ENCODE measurements at places on chromosomes 7 and 10.
A peak's percentile ranks its signal among the peaks of the same experiment; 100 is the strongest.

DNA sequence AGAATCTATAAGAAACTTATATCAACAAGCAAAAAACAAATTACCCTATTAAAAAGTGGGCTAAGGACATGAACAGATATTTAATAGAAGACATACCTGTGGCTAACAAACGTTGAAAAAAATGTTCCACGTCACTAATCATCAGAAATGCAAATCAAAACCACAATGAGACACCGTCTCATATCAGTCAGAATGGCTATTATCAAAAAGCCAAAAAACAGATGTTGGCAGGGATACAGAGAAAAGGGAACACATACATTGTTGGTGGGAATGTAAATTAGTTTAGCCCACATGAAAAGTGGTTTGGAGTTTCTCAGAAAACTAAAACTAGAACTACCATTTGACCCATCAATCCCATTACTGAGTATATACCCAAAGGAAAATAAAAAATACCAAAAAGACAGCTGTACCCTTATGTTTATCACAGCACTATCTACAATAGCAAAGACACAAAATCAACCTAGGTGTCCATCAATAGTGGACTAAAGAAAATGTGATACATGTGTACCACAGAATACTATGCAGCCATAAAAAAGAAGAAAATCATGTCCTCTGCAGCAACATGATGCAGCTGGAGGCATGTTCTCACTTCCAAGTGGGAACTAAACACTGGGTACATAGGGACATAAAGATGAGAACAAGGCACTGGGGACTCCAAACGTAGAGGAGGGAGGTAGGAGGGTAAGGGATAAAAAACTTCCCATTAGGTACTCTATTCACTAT is 83.8 kb upstream of the TMEM168 start:
- no peak for DNase-seq

DNA sequence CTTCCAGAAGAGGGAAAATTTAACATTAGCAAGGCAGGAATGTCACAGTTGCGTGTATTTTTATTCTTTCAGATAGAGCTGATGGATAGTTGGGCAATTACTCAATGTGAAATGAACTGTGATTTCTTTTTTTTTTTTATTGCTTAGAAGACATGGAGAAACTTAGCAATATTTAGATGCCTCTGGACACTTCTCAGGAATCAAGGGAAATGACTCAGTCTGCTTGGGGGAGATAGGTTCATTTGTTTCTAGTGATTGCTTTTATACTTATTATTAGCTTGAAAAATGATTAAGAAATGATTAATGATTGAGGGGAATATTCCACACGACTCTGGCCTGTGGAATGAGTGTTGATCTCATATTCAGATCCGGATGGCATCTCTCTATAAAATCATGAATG is 33.1 kb upstream of the TBX20 start:
- DNase-seq = no peak

DNA sequence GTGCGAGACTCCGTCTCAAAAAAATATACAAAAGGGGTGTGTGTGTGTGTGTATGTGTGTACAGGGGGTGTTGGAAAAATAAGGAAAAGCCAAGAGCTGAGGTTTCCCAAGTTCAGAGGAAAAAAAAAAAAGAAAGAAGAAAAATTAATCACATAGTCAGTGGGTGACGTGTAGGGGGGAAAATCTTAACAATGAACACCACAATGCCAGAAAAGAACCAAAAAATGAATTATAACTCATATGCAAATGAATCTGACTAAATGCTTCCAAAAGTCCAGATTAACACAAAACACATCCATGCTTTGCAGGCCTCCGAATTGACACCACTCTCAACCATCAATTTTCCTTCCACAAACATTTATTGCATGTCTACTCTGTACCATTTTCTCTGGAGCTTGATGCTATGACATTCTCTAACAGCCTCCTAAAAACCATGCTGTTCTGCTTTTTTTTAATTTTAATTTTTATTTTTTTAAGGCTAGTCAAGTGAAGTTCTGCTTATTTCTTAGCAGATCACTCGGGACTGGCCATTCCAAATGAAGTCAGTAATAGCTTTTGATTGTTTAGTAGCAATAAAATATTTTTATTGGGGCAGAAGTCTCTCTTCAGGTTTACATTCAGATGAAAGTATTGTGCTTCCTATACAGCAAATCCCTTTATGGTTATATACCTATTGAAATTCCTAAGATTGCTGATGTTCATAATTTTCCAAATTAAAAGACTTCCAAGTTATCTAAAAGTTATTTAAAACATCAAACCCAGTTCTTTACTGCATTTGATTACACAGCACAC is 133.8 kb downstream of the CNOT4 start:
- DNase-seq = no peak

DNA sequence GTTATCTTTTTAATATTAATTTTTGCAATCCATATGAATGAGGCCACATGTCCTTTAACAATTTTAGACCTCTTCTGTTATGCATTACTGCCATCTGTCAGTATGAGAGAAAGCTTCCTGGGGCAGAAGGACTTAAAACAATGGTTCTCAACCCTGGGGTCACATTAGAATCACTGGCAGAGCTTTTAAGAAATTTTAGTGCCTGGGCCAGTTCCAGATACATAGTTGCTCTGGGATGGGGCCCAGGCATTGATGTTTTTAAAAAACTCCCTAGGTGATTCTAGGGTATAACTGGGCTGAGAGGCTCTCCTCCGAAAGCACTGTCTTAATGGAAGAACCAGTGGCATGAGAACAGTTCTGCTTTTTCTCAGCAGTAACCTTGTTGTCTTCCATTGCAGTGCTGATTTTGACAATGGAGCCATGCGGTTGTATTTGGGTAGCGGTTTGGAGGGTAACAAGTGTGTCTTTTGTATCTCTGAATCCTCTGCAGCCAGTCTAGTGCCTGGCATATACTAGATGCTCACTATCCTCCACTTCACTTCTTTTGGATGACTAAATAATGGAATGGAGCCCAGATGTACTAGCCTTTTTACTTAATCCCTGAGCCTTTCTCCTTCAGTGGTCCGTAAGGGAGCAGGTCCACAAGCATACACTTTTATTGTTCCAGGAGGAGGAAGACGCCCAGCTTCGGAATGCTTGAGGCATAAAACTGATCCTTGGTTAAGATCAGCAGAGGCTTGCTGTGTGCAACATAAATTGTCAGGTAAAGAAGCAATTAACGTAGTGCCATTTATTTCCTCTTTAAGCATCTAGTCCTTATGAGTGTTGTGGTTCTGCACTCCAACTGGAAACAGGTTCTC is 227.1 kb downstream of the AUTS2 start:
- DNase-seq = no peak

GRCh38 chr10:61796785-61797184 is 104.7 kb upstream of the ARID5B start:
- no peak for DNase-seq

- DNase-seq = no peak
These were observed 59.4 kb downstream of the FANK1 start for GRCh38 chr10:125955766-125956165.

- no peak for DNase-seq
These were observed 2.1 kb upstream of the JMJD1C start for GRCh38 chr10:63467841-63468240.

DNA sequence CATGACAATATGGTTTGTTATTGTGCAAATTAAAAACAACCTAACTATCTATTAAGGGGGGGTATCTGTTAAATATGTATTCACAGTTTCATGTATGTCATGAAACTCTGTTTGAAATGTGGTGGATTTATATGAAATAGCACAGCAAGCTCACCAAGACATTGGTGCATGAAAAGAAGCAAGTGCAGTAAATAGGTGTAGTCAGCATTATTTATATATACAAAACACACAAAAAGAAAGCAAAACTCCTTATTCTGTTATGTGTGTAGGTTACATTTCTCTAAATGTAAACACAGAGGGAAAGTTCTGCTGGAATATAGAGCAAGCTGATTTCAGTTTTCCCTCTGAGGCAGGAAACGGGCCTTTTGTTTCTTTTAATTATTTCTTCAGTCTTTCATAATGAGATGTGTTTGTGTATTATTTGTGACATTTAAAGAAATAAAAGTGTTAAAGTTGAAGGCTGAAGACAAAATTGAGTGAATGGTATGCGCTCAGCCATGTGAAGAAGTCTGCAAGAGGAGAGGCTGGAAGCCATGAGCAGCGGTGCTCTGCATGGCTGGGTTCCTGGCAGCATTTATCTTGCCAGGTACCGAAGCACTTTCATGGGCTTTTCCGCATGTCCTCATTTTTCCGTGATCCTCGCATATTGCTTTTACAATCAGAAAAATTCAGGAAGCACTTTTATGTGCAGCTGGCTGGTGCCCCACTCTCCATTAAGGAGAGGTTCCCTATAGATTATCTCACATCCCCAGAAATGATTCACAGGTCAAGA is 38.5 kb downstream of the GRID1 start:
- no peak for DNase-seq

- DNase-seq = no peak
These were observed 56.8 kb downstream of the MPP7 start for GRCh38 chr10:28246023-28246422.

GRCh38 chr10:104334965-104335650 is 3.2 kb downstream of the ITPRIP start:
- DNase-seq = no peak

GRCh38 chr7:82534684-82535083 is 91.1 kb upstream of the CACNA2D1 start:
- DNase-seq = no peak

DNA sequence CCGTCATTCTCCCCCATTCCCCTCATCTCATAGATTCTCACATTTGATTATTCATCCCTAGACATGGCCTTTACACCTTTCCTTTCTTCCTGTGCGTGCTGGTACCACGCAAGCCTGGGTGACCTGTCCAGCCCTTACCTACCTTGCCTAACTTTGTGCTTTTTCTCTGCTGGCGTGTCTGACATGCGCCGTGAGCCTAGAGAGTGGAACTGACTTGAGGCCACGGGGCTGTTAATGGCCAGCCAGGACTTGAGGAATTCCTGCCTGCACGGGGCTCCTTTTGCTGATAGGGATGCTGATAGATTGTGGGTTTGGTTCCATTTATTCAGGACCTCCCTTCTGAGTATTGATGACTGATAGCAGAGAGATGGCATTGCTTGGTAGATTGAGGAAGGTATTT is 134.2 kb downstream of the DOCK1 start:
- no peak for DNase-seq

DNA sequence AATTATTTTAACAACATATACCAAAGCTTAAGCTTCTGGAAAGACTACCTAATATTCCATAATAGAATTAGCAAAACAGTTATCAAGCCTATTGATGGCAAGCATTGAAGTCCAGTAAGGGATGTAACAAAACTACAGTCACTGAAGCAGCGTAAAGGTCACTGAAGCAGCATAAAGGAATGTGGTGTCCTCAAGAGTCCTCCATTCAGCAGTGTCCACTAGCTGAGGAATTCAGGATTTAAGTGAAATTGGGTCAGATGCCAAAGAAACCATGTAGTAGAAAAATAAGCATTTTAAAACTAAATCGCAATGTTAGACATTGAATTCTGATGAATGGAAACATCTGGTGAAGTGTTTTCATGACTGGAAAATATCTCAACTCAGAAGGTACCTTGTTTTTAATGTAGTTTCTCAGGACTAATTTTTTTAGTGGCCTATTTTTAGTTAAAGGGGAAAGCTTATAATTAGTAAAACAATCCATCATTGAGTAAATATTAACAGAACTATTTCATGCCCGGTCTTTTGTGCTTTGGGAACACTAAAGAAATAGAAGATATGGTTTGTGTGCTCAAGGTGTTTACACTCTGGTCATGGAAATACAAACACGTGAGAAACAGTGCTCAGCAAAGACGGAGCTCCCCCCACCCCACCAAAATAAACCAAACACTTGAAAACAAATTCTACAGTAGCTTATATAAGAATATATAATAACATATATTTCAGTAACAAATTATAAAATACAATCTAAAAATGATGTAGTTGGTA is 121.4 kb downstream of the CDK14 start:
- no peak for DNase-seq

GRCh38 chr7:37186753-37187152 is 261.9 kb downstream of the ELMO1 start:
- DNase-seq = no peak

DNA sequence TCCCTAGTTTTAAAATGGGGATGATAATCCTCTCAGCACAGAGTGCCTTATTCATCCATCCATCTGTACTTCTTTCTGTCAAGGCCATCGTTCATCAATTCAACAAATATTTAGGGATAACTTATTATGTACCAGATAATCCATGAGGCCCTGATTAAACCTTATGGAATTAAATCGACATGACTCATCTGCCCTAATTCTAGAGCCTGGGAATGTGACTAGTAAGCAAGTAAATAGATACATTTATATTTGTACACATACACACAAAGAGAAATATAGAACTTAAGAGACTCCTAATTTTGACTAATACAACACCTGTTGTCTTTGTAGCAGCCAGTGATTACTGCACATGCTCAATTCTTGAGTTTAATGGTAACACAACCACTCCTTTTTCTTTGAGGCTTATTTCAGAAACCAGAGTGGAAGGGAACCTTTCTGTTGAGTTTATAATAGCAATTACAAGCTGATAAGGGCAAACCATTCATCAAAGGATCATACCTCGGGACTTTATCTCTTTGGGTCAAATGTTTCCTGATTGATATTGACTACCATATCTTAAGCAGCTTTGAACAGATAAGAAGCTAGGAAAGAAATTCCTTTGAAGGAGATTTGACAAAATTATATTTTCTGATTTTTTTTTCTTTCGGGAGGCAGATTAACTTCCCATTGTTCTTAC is 122.7 kb downstream of the ARID5B start:
- DNase-seq = no peak

GRCh38 chr10:72472306-72472705 is 117.6 kb upstream of the DNAJB12 start:
- DNase-seq = no peak

- DNase-seq = no peak
These were observed 1.6 kb downstream of the BAMBI start for GRCh38 chr10:28678687-28679457.

DNA sequence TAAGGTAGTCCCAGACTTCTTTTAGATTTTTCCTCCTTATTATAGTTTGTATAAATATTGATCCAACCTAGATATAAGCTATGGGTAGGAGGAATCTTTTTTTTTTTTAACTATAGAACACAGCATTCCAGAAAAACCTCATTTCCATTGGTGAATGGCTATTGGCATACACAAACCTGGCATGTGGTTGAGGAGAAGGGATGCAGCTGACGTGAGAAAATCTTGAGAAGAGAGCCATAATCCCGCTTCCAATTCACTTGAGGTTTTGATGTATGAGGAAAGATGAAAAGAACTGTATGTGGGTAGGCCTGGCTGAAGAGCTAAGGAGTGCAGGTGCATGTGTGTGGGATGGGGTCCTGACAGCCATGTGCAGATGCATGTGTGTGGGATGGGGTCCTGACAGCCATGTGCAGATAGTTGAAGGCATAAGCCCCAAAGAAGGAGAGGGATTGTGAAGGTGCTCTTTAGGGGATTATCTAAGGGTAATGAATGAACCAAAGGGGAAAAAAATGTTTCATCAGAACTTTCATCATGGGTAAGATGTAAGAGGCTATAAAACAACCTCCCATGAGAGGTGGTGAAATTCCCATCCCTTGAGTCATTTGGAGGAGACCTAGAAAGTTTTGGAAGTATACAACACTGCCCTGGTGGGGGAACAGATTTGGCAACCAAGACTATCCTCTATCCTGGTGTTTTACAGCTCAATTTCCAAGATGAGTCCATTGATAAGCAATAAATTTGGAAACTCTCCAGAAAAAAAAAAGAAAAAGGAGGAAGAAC is 3.8 kb upstream of the PKD2L1 start:
- DNase-seq = peak; percentile 41

Measured in urothelium cell line (cell line).